ENCODE measurements at places on chromosomes 7 and 10. TPM values are rescaled to one million over a fixed set of nuclear protein-coding genes. Genes with fewer than 3 reads are reported as not detected.

HTR7 gene
- 15.0 TPM for total RNA-seq

MBL2 gene
- not detected for total RNA-seq

PIK3AP1 gene
- 0.10 TPM for total RNA-seq

GFRA1 gene
- total RNA-seq = 0.03 TPM

PILRA gene
- 0.25 TPM for total RNA-seq

ZNF117 gene
- 0.92 TPM for total RNA-seq

PLXNA4 gene
- not detected for total RNA-seq

NEUROG3 gene
- not detected for total RNA-seq

FAM237B gene
- not detected for total RNA-seq
